ENCODE measurements at places on chromosomes 2 and 18.

GRCh38 chr2:72925328-72925943, 8.1 kb downstream of the EMX1 start:
- DNase-seq = no peak

- DNase-seq = no peak
Observed at GRCh38 chr18:3466872-3467271, 16.9 kb downstream of the TGIF1 start.

- no peak for DNase-seq
Observed at GRCh38 chr18:12416098-12416729, 8.5 kb downstream of the PRELID3A start.

GRCh38 chr2:201793631-201794030, 12.7 kb upstream of the CDK15 start:
- no peak for DNase-seq

GRCh38 chr2:161133366-161133765, 26.9 kb upstream of the TANK start:
- DNase-seq = no peak

- no peak for DNase-seq
Observed at GRCh38 chr18:75691483-75691882, 264.0 kb upstream of the SMIM21 start.

DNA sequence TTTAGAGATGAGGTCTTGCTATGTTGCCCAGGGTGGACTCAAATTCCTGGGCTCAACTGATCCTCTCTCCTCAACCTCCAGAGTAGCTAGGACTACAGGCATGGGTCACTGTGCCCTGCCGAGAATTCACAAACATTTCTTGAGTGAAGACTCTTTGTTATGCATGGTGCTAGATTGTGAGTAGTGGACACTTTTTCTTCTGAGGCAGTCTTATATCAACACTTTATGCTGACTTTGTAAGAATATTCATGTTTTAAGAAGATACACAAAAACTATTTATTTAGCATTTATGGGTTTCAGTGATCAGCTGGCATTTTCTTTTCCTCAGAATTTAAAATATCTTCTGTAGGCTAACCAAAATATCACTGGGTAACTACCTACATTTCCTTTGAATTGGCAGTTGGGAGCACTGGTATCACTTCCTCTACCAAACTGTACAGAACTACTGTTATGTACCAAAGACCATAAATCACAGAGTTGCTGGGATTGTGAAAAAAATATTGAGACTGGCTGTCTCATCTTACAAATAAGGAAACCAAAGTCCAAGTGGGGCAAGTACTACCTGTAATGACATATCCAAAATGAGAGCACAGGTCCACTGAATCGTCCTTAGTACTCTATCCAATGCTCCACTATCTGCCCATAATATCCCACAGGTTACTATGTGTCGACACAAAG, 34.0 kb downstream of the DOCK10 start:
- DNase-seq = no peak

- no peak for DNase-seq
Observed at GRCh38 chr2:150729495-150729955, 242.1 kb upstream of the RND3 start.

DNA sequence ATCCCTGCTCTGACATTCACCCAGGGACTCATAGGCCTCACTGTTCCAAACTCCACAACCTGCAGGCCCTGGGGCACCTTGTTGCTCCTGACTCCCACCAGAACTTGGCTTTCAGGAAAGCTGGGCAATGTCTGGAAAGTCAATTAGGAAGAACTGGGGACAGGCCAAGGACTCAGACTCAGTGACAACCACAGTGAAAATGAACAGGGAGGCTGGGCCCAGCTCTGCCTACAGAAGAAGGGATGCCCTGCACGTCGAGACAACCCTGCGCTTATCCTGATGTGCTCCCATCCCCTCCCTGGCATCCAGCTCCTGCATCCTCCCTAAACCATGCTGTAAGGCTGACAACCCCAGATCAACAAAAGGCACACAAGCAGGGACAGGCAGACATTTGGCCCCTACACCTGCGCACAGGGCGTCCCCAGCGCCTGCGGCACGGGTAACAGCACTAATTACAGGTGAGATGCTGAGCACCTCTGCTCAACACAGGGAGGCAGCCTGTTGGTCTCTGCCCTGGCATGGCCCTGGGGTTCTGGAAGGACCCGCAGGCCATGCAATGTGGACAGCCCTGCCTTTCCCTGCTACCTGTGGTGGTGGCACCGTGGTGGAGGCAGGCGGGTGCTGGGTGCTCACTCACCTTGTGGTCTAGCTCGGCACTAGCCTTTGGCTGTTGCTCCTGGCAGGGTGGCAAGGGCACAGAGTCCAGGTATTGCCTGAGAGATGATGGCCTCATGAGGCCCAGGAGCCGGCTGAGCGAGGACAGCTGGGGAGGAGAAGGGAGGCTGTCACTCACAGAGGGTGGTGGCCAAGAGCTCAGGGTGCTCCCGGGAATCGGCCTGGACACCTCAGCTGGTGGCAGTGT, 23.6 kb upstream of the SEMA4C start:
- DNase-seq = no peak

GRCh38 chr2:6990871-6991270, 73.7 kb downstream of the RNF144A start:
- DNase-seq = no peak

- no peak for DNase-seq
Observed at GRCh38 chr2:62302631-62303435, 106.9 kb downstream of the B3GNT2 start.

- no peak for DNase-seq
Observed at GRCh38 chr18:79485788-79486355, 90.1 kb downstream of the NFATC1 start.

GRCh38 chr2:31083234-31083993, 54.8 kb downstream of the GALNT14 start:
- DNase-seq = no peak

DNA sequence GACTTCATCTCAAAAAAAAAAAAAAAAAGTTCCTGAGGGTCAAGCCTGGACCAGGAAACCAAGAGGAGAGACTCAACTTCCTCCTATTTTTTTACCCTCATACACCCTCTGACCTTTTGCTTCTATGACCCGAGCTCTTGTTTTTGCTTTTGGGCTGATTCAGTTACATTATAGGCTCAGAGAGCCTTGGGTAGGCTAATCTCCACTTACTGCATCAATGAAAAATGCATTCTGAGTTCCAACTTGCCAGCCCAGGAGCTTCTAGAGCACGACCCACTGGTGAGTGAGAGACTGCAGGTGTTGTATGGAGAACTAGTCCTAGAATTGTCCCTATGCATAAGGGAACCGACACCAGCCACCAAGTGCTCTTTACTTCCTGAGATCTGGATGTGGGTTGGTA, 91.1 kb downstream of the CABLES1 start:
- DNase-seq = no peak

GRCh38 chr2:207812726-207813080, 43.0 kb upstream of the FZD5 start:
- DNase-seq = no peak
